NCI-H345 (cell line): ENCODE measurements at places on chromosomes 1 and 21.

DNA sequence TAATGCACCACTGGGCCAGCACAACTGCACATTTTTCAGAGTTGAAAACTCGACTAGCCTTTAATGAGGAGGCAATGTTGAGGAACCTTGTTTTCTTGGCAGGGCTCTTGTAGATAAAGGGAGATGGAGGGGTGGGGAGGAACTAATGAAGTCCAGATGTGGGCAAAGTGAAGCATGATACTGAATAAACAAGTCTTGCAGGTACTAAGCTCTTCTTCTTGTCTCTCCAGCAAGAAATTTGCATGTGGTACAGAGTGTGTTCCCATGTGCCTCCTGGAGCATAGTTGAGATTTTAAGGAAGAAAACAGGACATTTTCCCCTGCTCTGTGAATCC, 47.0 kb downstream of the PLPP3 start:
- no peak for DNase-seq

DNA sequence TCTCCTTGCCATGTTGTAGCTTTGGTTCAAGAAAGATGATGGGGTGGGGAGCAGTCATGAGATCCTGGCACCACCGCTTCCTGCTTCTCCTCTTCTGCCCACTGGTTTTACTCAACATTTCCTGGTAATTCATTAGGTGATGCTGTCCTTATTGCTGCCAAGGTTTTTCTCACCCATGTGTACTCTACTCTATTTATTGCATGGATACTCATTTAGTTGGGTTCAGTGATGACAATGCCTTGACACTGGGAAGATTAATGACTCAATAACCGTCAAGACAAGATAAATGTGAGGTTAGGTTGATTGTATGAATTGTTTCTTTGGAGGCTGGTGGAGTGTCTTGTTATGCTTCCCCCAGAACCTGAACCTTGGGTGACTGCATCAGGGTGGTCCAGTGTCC, 484.2 kb downstream of the SIPA1L2 start:
- no peak for DNase-seq

GRCh38 chr1:27658951-27659496, 13.0 kb downstream of the IFI6 start:
- DNase-seq = no peak

DNA sequence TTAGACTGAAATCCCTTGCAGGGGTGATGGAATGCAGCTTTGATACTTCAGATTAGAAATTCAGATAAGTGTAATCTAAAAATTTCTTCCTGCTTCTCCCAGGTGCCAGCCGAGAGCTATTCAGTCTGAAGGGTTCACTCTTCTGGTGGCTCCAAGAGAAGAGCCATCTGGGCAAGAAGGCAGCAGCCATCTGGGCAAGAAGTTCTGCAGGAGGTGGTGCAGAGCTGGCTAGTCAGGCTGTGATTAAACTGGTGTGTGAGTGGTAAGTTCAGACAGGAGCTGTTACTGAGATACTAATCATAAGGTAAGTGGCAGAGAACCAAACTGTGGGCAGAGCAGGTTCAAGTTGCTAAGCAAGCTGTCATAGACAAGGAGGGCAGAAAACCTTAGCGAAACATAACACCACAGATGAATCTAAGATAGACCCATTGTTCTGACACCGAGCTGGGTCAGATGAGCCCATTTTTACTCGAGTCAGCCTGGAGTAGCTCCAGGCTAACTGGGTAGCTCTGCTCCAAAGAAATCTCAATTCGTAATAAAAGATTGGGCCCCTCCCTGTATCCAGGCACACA, 14.4 kb upstream of the TP53BP2 start:
- DNase-seq = no peak

DNA sequence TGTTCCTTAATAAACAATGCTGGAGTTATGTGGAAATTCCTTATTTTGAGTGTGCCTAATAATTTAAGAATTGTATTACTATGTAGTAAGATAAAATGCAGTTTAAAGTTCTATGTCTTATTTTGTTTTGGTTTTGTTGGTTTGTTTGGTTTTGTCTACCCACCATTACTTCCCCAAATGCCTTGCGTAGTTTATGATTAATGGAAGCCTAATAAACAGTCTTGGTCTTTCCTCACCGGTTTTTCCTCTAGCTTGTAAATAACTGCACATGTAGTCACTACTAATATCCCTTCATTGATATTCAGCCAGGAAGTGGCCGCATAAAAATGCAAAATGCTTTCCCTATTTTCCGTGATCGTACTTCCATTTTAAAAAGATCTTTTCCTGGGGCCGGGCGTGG, 2.9 kb downstream of the SDCCAG8 start:
- no peak for DNase-seq

DNA sequence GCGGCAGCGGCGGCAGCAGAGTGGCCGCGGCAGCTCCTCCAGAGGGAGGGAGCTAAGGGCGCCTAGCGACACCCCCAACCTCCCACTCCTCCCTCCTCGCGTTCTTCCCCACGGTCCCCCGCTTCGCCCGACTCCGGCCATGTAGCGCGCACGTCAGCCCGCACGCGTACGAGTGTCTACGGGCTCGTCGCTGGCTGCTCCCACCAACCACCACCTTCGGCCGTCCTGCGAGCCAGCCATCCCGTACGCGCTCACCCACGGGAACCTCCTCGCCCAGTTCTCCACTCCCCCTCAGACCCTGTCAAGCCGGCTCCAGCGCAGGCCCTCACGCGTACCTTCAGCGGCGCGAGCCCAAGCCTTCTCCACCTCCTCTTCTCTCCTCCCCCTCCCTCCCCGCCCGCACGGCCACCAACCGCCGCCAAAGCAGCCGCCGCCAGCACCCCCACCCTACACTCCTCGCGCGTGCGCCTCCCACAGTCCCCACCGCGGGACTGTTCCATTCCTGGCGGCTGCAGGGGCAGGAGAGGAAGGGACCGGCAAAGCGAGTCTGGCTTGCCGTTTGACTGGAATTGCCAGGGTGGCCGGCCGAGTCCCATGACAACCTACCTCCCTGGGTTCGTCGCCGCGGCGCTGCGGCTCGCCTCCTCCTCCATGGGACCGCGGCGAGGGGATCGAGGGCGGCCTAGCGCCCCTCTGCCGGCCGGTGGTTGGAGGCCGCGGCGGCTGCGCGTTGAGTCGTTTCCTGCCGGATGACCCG, at the start of gene YY1AP1:
Gene YY1AP1, minus strand, starts transcription at position 451 of the 757 bp plus-strand sequence. CDS start 8,338 bp downstream, outside the sequence.
- DNase-seq = peak; percentile 97

DNA sequence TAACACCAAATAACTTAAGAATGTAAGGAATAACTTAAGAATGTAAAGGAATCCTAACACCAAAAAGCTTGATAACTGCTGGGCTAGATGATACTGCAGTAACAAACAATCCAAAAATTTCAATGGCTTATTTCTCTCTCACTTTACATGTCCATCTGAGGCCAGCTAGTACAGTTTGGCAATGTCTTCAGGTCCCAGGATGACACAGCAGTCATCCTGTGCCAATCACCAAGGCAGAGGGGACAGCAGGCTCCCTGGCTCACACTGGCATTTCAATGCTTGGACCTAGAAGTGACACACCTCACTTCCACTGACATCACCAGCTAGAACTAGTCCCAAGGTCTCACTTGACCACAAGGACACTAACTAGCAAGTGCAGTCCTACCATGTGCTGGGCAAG, 15.3 kb downstream of the DNAJC11 start:
- DNase-seq = no peak

GRCh38 chr1:60865166-60865565, 217.2 kb upstream of the NFIA start:
- DNase-seq = no peak

DNA sequence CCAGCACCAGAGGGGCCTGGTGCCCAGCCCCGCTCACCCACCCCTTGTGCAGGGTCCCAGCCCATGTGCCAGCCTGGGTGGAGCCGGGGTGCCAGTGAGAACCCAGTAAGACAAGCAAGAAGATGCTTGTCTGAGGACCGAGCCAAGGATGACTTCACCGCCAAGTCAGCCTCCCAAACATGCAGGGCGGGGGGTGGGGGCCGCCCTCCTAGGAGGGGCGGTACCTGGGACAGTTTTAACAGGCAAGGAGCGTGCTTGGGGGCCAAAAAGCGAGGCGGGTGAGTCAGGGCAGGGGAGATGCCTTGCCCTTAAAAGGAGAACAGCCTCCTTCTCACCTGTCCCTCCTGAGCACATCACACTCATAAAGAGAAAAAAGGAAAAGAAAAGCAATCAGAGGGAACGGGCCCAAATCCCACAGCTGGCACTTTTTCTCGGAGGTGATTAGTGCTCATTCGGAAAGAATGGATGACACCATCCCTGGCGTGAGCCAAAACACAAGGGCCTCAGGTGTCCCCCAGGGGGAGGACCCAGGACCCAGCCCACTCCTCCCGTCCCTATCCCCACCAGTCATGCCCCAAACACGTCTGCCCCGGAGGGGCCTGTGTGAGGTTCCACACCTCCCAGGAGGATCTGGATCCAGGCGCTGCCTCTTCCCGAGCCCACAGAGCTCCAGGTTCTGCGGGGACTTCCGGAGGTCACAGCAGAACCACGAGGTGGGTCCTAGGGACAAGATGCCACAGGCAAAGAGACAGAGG, 77.6 kb upstream of the IFFO2 start:
- no peak for DNase-seq

DNA sequence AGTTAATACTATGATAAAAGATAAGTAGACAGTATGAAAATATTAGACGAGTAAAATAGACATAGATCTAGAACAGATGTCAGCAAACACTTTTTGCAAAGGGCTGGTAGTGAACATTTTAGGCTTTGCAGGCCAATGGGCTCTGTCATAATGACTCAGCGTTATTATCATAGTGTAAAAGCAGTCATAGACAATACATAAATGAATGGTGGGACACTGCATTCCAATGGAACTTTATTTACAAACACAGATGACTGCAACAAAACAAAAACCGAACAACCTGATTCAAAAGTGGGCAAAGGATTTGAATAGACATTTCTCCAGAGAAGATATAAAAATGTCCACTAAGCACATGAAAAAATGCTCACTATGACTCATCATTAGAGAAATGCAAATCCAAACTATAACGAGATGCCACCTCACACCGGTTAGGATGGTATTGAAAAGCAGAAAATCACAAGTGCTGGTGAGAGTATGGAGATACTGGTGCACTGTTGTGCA, 7.3 kb downstream of the GSTM5 start:
- DNase-seq = no peak

- DNase-seq = no peak
These were observed 8.4 kb downstream of the ENO1 start for GRCh38 chr1:8870103-8870502.

GRCh38 chr1:5369223-5369622, 623.0 kb downstream of the NPHP4 start:
- no peak for DNase-seq

- no peak for DNase-seq
These were observed 4.7 kb downstream of the IL23R start for GRCh38 chr1:67170751-67171573.

GRCh38 chr1:214513394-214513793, 38.0 kb downstream of the PTPN14 start:
- DNase-seq = no peak

DNA sequence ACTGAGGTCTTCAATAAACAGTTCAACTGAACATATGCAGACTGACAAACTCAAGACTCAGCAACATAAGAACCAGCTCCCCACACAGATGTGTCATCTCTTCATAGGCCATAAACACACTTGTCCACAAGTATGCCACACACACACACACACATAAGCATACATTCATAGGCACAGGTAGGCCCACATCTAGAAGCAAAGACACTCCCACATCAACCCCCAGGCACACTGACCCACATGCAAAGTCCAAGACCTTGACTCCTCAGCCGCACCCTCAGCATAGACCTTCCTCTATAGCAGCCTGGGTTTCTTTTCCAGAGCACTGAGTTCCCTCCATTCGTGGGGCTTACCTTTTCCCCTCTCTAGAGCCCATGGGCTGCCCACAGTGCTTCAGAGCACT, 1.4 kb downstream of the LAD1 start:
- no peak for DNase-seq
